OCI-LY7 (cell line): ENCODE measurements at places on chromosomes 16 and 17. TPM values are rescaled to one million over a fixed set of nuclear protein-coding genes. Genes with fewer than 3 reads are reported as not detected.

The NPIPB8 gene
- total RNA-seq = 1.6 and 2.7 TPM in 2 replicates

The PRR35 gene
- not detected in 2 replicates for total RNA-seq

The AKAP10 gene
- 33.8 and 35.7 TPM in 2 replicates for total RNA-seq

The FN3K gene
- total RNA-seq = 31.2 and 32.3 TPM in 2 replicates

DNA sequence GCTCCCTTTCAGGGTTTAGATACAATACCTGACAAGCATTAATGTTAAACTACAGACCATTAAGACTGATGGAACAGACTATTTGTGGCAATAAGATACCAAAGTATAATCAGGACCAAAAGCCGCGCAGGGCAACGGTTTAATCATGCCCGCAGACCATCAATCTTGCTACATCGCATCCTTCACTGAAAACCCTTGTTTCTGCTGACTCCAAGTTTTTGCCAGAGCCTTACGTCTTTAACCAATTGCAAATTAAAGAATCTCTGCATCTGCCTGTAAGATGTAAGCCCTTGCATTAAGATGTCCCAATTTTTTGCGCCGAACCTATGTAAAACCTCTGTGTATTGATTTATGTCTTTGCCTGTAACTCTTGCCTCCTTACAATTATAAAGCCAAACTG lies 94.2 kb upstream of the RBBP6 start:
- DNase-seq = no peak

DNA sequence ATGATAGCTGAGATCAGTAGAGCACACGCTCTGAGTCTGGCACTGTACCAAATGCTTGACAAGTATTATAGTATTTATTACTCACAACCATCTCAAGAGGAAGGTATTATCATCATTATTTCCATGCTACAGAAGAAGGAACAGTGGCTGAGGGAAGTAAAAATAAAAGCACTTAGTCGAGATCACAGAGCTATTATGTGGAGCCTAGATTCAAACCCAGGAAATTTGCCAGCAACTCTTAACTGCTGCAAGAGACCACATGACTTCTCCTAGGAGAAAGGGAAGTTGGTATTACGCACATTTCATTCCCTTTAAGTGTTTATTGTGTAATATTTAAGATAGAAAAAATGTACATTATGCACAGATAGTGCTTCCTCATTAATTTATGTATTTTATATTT lies 1.0 kb upstream of the RHOT1 start:
- peak; percentile 30 for DNase-seq

DNA sequence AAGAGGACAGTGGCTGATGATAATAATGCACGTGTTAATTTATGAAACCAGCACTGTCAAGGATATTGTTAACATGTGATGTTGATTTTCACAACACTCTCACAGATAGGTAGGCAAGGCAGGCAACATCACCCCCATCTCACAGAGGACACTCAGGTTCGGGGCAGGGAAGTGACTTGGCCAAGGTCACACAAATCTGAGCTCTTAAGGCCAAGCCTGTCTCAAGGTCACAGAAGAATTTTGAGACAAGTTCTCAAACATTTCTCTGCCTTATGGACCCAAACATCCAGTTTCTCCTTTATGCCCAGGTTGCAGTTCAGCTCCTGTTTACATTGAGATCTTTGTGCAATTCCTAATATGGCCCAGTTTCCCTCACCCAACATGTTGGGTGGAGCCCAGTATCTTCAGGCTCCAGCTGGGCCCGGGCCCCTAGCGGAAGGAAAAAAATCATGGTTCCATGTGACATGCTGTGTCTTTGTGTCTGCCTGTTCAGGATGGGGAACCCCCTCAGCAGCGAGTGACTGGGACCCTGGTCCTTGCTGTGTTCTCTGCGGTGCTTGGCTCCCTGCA lies 1.3 kb downstream of the SLC2A4 start:
- DNase-seq = no peak

DNA sequence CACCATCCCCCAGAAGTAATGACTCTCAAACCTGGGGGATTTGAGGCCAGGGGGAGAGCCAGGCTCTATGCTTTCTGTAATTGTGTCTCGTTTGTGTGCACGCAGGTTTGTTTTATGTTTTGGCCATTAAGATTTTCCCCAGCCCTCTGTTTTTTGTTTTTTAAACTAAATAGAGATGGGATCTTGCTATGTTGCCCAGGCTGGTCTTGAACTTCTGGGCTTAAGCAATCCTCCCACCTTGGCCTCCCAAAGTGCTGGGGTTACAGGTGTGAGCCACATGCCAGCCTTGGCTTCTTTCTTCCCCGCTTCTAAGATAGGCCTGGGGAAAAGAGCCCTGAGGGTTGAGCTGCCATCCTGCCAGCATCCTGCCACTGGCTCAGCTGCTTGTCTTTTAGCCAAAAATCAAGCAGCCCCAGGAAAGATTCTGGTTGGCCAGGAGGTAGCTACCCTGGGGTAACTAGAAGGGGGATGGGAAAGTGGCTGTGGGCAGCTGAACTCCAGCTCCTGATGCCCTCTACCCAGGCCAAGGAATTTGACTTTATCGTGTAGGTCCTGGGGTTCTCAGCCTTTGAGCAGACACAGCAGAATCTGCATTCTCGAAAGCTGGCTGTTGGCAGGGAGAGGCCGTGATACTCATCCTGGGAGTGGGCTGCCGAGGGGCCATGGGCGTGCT lies 18.4 kb downstream of the KDM8 start:
- no peak for DNase-seq
